Motor neuron (in vitro differentiated cells): ENCODE measurements at places on chromosomes 5 and 9. TPM values are rescaled to one million over a fixed set of nuclear protein-coding genes. Genes with fewer than 3 reads are reported as not detected.

DNA sequence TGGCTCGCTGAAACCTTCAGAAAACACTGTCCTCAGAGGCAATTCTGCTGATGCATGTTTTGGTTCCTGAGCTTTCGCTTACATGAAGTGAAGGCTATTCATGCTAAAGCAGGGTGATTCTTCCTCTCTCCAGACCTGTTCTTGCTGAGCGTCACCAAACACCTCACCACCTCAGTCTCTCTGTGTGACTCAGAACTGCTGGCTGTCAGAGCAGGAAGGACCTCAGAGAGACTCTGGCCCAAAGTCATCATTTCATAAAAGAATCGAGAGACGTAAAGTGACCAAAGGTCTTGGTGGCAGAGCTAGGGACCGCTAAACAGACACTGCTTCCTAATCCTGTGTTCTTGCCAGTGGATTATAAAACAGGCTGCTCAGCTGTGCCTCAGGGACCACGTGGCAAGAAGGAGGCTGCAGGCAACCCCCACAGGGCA lies 73.8 kb downstream of the LHFPL2 start:
- ATAC-seq, result no peak

GRCh38 chr9:9747787-9748186 lies 865.0 kb downstream of the PTPRD start:
- no peak for ATAC-seq

The LRRC14B gene
- total RNA-seq, result 0.19 and 0.54 TPM in 2 replicates

The LCP2 gene
- 0.25 TPM in 1 of 2 replicates, not detected in the other for total RNA-seq

The PBX3 gene
- 157 and 171 TPM in 2 replicates for total RNA-seq

The EHMT1 gene
- total RNA-seq, result 44.5 and 44.9 TPM in 2 replicates

The ZNF483 gene
- total RNA-seq, result 9.4 and 9.5 TPM in 2 replicates
